Astrocyte (in vitro differentiated cells and primary cell): ENCODE measurements at places on chromosomes 5 and 9. TPM values are rescaled to one million over a fixed set of nuclear protein-coding genes. Genes with fewer than 3 reads are reported as not detected.

DNA sequence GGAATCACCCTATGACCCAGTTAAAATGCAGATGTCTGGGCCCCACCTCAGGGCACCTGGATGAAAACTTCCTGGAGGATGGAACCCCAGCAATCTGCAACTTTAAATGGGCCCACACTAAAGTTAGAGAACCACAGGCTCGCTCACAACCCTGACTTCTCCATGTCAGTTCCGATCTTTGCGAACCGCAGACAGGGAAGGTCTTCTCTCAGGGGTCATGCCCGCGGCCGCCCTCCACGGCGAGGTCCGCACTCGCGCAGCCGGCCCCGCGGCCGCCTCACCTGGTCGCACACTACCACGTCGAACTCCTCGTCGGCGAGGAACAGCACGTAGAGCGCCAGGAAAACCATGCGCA is 499 bp downstream of the ALG2 start:
- H3K4me3 ChIP-seq: peak overlapping the region; percentile 99
- no peak for DNase-seq
- peak overlapping the region; percentile 100 for H3K27ac ChIP-seq
- peaks cover 26% of the 10 kb centered on the region for H3K4me1 ChIP-seq
- H3K36me3 ChIP-seq: peaks cover 25% of the 10 kb centered on the region

The TRIM36 gene
- 4.4 and 5.9 TPM in 2 replicates for total RNA-seq

- no peaks in the 10 kb centered on the region for H3K4me1 ChIP-seq
- H3K27me3 ChIP-seq: no peaks in the 10 kb centered on the region
- peaks cover 19% of the 10 kb centered on the region for H3K36me3 ChIP-seq
- DNase-seq: no peak
- no peak overlapping the region for H3K27ac ChIP-seq
- H3K4me3 ChIP-seq: no peak overlapping the region
Observed at GRCh38 chr5:33531824-33532223, 91.1 kb downstream of the TARS1 start.

The NIPSNAP3A gene
- 25.9 and 28.2 TPM in 2 replicates for total RNA-seq

DNA sequence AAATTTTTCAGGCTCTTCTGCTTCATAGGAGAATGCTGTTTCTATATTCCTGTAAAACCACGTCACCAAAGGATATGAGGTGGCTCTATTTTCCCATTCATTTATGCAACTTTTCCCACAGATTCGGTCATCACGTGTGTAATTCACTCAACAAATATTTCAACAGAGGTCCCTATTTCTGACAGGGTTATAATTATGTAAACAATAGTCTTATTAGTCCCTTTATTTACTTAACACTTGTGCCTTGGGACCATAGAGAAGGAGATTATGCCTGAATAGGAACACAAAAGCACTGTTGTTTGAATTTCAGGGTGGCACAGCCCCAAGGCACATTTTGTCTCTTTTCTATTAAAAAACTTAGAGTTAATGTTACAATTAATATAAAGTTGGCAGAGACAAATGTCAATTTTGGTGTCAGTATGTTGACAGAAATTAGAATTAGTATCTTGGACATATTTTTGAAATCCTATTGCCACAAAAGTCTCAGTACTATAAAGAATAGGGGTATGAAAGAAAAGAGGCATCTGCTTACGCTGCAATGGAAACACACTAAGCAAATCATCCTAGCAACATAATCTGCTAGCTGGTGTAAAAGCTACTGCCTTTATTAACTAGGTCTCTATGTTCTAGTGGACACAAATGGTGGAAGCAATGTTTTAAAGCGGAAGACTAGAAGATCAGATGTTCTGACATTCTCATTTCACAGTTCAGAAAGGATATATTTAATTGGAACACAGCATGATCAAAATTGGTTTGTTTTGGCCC is 229.1 kb upstream of the TBCA start:
- H3K36me3 ChIP-seq: peaks cover 5% of the 10 kb centered on the region
- peaks cover 2% of the 10 kb centered on the region for H3K4me1 ChIP-seq
- no peaks in the 10 kb centered on the region for H3K27me3 ChIP-seq
- H3K4me3 ChIP-seq: no peak overlapping the region
- DNase-seq: peak; percentile 40

DNA sequence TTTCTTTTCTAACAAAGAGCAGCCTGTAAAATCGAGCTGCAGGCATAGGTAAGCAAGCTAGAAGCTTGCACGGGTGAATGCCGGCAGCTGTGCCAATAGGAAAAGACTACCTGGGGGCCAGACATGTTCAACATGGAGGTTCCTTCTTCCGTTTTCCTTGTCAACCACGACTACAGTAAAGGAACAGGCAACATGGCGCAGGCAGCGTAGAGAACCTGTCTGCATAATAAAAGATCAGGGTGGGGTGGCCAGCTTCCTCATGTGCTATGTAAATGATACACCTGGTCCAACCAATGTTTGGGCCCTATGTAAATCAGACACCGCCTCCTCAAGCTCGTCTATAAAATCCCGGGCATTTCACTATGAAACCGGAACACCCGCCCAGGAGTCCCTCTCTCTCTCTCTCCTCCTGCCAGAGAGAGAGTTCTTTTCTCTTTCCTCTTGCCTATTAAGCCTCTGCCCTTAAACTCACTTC is 103.8 kb upstream of the LIFR start:
- no peak for DNase-seq
- no peak overlapping the region for H3K4me3 ChIP-seq
- H3K27me3 ChIP-seq: peaks cover 4% of the 10 kb centered on the region
- no peaks in the 10 kb centered on the region for H3K36me3 ChIP-seq
- no peaks in the 10 kb centered on the region for H3K4me1 ChIP-seq

DNA sequence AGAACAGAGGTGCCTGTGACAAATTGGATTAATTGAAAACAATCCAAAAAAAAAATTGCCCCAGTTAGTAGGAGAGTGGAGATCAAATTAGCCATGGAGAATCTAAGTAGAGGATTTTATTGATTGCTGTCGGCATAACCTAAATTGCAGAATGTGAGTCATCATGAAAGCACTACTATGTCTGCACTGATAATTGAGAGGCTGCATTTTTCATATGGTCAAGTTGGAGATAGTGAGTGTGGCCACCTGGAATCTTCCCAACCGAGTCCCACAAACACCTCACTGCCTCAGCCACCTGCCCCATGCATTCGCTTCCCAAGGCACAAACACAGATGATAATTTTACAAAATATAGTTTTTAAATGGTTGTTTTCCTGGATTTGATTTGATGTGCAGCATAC is 123.7 kb downstream of the NTRK2 start:
- H3K27me3 ChIP-seq: peaks cover 2% of the 10 kb centered on the region
- DNase-seq: peak; percentile 49
- no peak overlapping the region for H3K27ac ChIP-seq
- H3K36me3 ChIP-seq: no peaks in the 10 kb centered on the region

DNA sequence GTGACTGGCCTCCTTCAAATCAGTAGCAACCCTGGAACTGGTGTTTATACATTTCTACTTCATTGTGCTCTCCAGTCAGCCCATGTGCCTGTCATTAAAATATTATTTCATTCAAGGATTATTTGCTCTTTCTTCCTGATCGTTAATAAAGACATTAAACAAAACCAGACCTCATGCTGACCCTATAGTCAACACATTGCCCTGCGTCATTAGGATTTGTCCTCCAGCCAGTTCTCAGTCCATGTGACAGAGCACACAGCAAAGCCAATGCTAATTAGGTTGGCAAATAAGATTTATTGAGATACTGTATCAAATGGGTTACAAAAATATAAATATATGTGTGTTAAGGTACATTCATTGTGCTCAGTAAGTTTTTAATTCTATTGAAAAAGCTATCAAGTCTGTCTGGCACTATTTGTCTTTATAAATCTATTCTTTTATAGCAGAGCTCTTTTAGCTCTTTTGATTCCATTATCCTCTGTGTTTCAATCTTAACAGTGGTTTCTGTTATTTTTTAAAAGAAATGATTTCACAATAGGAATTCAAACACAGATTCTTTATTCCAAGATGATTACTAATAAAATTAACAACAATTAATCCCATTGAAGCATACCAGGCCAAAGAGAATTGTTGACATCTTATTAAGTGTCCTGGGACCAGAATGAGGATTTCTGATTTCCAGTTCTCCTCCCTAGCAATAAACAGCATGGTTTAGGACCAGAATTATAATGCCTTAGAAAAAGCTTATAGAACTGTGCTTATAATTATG is 209.4 kb upstream of the RGMB start:
- H3K27ac ChIP-seq: no peak overlapping the region
- no peak for DNase-seq
- peaks cover 7% of the 10 kb centered on the region for H3K27me3 ChIP-seq
- H3K4me1 ChIP-seq: no peaks in the 10 kb centered on the region
- H3K36me3 ChIP-seq: no peaks in the 10 kb centered on the region
- H3K4me3 ChIP-seq: no peak overlapping the region

The CATSPER3 gene
- 0.26 and 0.39 TPM in 2 replicates for total RNA-seq

DNA sequence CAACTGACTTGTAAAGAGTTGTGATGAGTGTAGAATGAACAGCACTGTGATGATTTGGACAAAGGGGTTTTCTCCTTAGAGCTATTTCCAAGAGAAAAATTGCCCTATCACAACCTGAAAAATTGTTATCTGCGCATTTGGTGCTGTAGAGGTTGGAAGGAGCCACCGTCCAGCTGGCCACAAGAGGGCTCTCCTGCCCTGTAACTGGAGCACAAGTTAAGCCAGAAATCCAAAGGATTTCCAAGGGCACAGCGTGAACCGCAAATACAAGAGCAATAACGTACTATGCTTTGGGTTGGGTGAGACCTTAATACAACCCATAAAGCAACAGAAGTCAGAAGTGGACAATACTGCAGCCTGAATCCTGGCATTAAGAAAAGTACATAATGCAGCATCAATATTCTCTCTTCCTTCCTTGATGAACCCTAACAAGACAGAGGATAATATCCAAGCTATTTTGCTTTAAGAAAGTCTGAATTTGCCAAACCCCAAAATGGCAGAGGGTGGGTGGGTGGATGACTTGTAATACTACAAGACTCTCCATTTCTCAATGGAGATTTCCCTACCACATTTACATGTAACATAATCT is 56.8 kb upstream of the SMIM32 start:
- H3K27ac ChIP-seq: no peak overlapping the region
- H3K27me3 ChIP-seq: peaks cover 12% of the 10 kb centered on the region

- H3K27me3 ChIP-seq: no peaks in the 10 kb centered on the region
- no peaks in the 10 kb centered on the region for H3K36me3 ChIP-seq
- H3K4me3 ChIP-seq: no peak overlapping the region
- peak; percentile 68 for DNase-seq
Observed at GRCh38 chr9:71984403-71984802, 73.0 kb downstream of the C9orf85 start.
